ENCODE measurements at places on chromosomes 16 and 17.
A peak's percentile ranks its signal among the peaks of the same experiment; 100 is the strongest.

- DNase-seq: peak; percentile 47
These were observed 99.9 kb upstream of the LHX1 start for GRCh38 chr17:36837195-36837938.

DNA sequence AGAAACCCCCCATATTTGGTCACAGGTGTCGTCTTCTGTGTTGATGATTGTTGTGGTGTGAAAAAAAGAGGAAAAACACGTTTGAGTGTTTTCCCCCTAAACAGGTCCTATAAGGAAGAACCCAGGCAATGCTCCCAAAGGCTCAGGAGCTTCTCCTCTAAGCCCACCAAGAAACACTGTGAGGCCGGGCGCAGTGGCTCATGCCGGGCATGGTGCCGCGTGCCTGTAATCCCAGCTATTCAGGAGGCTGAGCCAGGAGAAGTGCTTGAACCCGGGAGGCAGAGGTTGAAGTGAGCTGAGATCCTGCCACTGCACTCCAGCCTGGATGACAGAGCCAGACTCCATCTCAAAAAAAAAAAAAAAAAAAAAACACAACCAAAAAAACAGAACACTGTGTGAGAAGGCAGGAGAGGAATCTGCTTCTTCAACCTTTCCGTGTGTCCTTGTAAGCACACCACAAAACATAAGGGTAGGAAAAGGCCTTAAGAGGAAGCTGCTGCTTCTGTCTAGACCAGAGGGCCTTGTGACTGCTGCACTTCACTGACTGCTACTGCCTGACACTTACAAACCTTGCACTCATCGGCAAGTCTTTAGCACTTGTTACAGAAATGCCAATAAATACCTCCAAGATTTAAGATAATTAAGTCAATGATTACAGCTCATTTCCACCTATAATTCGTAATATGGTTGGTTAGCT lies 9.3 kb downstream of the JPT1 start:
- no peak for DNase-seq

DNA sequence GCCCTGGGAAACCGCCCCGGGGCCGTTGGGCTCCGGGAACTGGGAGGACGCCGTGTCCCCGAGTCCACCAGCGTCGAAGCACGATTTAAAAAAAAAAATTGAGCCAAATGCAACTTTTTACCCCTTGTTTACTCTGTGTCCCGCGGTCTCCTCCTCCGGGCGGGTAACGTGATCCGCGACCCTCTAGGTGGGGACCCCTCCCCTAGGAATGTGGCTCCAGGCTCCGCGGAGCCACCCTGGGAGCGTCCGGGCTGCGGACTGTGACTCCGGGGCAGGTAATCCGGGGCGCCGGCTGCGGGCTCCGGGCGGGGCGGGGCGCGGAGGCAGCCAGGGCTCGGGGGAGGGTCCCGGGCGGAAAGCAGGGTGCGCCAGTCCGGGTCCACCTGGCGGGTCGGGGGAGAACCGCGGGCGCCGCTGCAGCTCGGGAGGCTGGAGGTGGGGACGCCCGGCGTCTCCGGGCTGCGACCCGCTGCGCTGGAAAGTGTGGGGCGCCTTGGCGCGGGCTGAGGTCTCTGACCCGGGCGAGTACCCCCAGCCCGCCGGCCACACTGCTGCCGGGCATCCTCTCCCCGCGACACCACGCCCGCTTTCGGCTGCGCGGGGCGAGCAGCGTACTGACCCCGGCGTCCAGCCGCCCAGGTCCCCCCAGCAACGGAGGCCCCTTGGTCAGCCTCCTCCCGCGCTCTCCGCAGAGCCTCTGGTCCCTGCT lies 852 bp upstream of the HELZ start:
- DNase-seq: peak; percentile 68

DNA sequence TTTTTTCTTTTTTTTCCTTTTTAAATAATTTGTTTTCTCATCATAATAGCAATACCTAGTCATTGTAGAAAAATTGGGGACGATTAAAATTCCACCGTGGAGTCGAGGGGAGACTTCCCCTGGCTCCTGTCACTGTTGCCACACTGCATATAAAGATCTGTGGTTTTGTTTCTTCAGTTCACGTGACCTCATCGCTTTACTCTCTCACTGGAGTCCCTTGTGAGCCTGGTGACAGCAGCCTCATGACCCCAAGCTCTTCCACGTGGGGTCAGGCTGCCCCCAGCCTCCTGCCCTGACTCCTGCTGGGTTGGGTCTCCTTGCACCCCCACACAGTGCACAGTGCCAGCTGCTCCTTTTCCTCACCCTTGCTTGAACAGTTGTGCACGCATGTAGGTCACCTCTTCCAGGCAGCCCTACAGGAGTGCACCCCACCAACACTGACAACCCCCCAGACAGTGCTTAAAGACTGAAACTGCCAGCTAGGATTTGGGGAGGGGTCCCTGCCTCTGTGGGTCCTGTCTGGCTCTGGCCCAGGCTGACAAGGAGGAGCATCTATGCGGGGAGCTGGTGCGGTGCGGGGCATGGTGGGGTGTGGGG lies 7.3 kb upstream of the METRNL start:
- DNase-seq: no peak

GRCh38 chr16:8172551-8172950 lies 417.8 kb downstream of the TMEM114 start:
- no peak for DNase-seq
